ENCODE measurements at places on chromosomes 3 and 15. TPM values are rescaled to one million over a fixed set of nuclear protein-coding genes. Genes with fewer than 3 reads are reported as not detected.

The CLDN16 gene
- total RNA-seq = not detected

The PRKCD gene
- 20.2 TPM for total RNA-seq

The CHST13 gene
- total RNA-seq = not detected

The ASB14 gene
- total RNA-seq = not detected

The ZKSCAN7 gene
- 5.4 TPM for total RNA-seq

The KIF7 gene
- total RNA-seq = 26.4 TPM

The VEPH1 gene
- not detected for total RNA-seq

The CD86 gene
- total RNA-seq = 6.0 TPM

The PLSCR5 gene
- total RNA-seq = not detected

DNA sequence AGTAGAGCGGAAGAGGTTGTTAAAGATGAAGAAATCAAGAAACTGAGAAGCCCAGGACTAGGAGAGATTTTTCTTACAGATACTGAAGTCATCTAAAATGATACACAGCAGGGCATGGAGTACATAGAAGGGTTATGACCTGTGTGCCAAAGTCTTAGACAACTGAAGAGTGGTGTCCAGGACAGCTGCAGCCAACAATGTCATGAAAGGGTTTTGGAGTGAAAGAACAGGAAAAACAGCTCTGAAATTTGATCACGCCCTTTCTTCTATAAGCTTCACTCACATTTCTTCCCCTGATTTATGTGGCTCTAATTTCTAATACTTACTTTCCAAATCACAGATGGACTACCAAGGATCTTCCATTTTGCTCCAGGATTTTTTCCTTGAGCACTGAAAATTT, 3.0 kb downstream of the CFAP20DC start:
- H3K36me3 ChIP-seq = no peaks in the 10 kb centered on the region
- H3K4me1 ChIP-seq = no peaks in the 10 kb centered on the region
- H3K27ac ChIP-seq = no peak overlapping the region
- no peaks in the 10 kb centered on the region for H3K27me3 ChIP-seq

- H3K27ac ChIP-seq = no peak overlapping the region
- H3K4me1 ChIP-seq = no peaks in the 10 kb centered on the region
- H3K36me3 ChIP-seq = no peaks in the 10 kb centered on the region
Measured at GRCh38 chr3:87503900-87504498, 227.6 kb upstream of the POU1F1 start.

DNA sequence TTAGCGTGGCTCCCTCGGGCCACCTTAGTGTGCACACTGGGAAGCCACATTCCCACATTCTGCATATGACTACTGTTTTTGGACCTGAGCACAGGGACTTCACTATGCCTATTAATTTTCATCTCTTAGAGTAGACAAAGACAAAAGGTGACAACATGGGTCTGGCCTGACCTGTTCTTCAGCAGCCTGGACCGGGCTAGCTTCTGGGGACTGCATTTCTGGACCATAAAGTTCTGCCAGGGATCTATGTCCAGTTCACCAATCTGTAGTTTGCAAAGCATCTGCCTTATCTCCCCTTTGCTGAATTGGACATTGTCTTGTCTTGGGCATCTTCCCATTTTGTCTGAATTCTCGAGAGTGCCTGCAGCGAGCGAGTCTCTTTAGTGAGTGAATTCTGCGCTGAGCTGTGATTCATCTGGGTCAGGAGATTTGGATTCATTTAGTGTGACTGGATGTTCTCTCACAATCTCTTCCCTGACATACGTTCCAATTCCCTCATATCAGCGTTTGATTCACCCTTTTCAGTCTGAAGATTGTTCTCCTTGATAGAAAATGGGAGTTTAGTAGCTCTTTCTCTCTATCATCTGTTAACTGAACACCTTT, 112.2 kb upstream of the PLXNA1 start:
- DNase-seq = no peak
- H3K4me3 ChIP-seq = no peak overlapping the region
- no peaks in the 10 kb centered on the region for H3K36me3 ChIP-seq
- H3K4me1 ChIP-seq = no peaks in the 10 kb centered on the region

DNA sequence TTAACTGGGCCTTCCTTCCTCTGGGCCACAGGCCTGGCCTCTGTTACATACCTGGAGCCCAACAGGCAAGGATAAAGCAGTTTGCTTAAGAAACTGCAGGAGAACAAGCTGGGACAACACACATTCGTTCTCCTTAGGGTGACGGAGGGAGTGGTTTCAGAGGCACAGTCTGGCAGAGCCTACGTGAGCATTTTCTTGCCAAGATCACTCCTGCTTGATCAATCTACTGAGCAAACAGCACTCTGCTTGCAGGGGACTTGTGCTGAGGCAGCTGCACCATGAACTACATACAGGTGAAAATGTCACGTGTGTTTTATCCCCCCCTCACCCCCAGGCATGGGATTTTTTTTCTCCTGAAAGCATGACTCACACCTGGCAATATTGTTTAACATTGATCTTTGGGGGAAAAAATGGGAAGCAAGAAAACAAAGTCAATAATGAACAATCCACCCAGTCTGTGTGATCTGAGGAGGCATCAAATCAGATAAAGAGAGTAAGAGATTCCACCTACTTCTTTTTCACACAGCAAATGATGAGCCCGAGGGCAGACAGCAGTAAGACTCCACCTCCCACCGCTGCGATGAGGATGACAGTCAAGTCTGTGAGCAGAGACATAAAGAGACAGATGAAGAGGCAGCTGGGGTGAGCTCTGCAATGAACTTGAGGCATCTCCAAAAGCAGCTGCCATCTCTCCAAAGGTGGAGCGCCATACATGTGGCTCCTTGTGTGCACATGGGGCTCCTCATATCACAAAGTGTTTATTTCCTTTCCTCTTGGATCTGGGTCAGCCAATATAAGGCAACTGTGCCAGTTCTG, 57.4 kb downstream of the CDCP1 start:
- peaks cover 12% of the 10 kb centered on the region for H3K4me1 ChIP-seq
- H3K27me3 ChIP-seq = no peaks in the 10 kb centered on the region
- no peak overlapping the region for H3K27ac ChIP-seq
- no peaks in the 10 kb centered on the region for H3K36me3 ChIP-seq
- no peak for DNase-seq

DNA sequence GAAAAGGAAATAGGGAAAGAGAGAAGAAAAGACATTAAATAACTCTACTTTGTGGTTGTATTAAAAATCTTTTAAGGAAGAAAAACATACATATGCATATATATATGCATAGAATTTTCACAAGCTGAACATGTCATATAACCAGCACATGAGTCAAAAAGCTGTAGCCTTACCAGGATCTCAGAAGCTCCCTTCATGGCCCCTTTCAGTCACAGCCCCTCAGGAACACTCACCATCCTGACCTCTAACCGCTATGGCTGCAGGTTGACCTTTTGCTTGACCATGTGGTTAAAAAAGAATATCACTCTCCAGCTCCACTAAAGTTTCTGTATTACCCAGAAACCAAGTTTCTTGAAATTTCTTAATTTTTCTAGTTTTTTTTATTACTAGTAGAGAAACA, 103.4 kb downstream of the CHST2 start:
- H3K27me3 ChIP-seq = no peaks in the 10 kb centered on the region
- H3K4me1 ChIP-seq = no peaks in the 10 kb centered on the region
- no peak overlapping the region for H3K4me3 ChIP-seq
- DNase-seq = no peak
- no peaks in the 10 kb centered on the region for H3K36me3 ChIP-seq
- H3K27ac ChIP-seq = no peak overlapping the region

- H3K27ac ChIP-seq = no peak overlapping the region
- H3K4me1 ChIP-seq = peaks cover 7% of the 10 kb centered on the region
- H3K4me3 ChIP-seq = no peak overlapping the region
- H3K36me3 ChIP-seq = no peaks in the 10 kb centered on the region
- DNase-seq = no peak
- no peaks in the 10 kb centered on the region for H3K27me3 ChIP-seq
Measured at GRCh38 chr15:41020311-41020710, 67.0 kb downstream of the CHAC1 start.

DNA sequence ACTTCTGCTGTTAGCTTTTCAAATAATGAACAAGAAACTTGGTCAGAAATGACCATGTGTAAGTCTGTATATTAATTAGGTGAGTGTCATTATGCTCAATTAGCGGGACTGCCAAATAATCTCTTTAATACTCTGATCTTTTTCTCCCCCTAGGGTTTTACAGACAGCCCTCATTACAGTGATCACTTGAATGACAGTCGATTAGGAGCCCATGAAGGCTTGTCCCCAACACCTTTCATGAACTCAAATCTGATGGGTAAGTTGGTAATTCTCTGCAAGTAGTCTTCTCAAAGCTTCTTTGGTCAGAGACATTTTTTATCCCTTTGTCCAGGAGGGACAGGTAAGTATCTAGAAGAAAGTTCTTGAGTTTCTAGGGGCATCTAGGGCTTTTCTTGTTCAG, 173.2 kb downstream of the TCF12 start:
- no peaks in the 10 kb centered on the region for H3K36me3 ChIP-seq
- H3K27ac ChIP-seq = no peak overlapping the region
- no peak overlapping the region for H3K4me3 ChIP-seq
- no peaks in the 10 kb centered on the region for H3K4me1 ChIP-seq
- no peak for DNase-seq

DNA sequence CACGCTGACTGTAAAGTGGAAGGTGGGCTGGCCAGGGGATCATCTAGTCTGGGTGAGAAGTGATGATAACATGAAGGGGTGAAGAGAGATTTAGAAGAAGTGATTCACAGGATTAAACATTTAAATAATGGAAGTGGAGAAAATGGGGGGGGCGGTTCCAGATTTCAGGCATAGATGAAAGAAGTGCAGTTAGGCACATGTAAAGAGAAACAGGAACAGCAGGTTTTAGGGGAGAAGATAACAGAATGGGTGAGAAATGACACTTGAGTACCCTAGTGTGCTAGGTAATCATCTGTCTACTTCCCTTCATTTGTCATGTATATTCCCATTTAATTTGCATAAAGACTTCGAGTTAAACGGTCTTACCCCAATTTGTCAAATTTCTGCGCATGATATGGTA, 15.3 kb downstream of the B3GNT5 start:
- no peaks in the 10 kb centered on the region for H3K36me3 ChIP-seq
- no peak overlapping the region for H3K4me3 ChIP-seq
- no peak for DNase-seq
- H3K27ac ChIP-seq = no peak overlapping the region
- no peaks in the 10 kb centered on the region for H3K27me3 ChIP-seq

GRCh38 chr3:119642746-119643473, 17.5 kb downstream of the POPDC2 start:
- H3K36me3 ChIP-seq = peaks cover 4% of the 10 kb centered on the region
- no peak for DNase-seq

DNA sequence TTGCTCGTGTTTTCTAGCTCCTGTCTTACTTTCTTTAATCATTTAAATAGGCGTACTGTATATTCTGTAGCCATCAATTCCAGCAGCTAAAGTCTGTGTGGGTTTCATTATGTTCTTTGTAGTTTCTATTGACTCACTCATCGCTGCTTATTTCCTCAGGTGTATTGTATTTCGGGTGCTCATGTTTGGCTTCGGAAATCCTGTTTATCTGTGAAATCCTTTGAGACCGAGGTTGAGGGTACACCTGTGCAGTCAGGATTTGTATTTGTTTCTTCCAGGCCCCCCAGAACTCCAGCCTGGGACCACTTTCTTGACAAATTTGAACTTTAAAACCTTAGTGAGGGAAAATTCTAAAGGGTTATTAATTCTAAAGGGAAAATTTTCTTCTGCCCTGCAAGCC, 2.0 kb upstream of the PAK2 start:
- H3K36me3 ChIP-seq = no peaks in the 10 kb centered on the region
- no peaks in the 10 kb centered on the region for H3K27me3 ChIP-seq
- H3K4me1 ChIP-seq = peaks cover 13% of the 10 kb centered on the region
- no peak overlapping the region for H3K27ac ChIP-seq
- DNase-seq = no peak

- H3K36me3 ChIP-seq = no peaks in the 10 kb centered on the region
- H3K27ac ChIP-seq = no peak overlapping the region
- peaks cover 6% of the 10 kb centered on the region for H3K4me1 ChIP-seq
- no peaks in the 10 kb centered on the region for H3K27me3 ChIP-seq
- no peak for DNase-seq
Measured at GRCh38 chr3:117278424-117279190, 569.0 kb downstream of the TUSC7 start.

- no peaks in the 10 kb centered on the region for H3K36me3 ChIP-seq
- no peaks in the 10 kb centered on the region for H3K27me3 ChIP-seq
- H3K27ac ChIP-seq = no peak overlapping the region
- no peak overlapping the region for H3K4me3 ChIP-seq
Measured at GRCh38 chr3:40299721-40300335, 9.7 kb upstream of the EIF1B start.

GRCh38 chr3:61646851-61647525, 85.6 kb downstream of the PTPRG start:
- peaks cover 19% of the 10 kb centered on the region for H3K4me1 ChIP-seq
- H3K36me3 ChIP-seq = no peaks in the 10 kb centered on the region
- no peak overlapping the region for H3K27ac ChIP-seq
- H3K27me3 ChIP-seq = no peaks in the 10 kb centered on the region
- no peak overlapping the region for H3K4me3 ChIP-seq
